ENCODE measurements at places on chromosomes 5 and 9. TPM values are rescaled to one million over a fixed set of nuclear protein-coding genes. Genes with fewer than 3 reads are reported as not detected.

DNA sequence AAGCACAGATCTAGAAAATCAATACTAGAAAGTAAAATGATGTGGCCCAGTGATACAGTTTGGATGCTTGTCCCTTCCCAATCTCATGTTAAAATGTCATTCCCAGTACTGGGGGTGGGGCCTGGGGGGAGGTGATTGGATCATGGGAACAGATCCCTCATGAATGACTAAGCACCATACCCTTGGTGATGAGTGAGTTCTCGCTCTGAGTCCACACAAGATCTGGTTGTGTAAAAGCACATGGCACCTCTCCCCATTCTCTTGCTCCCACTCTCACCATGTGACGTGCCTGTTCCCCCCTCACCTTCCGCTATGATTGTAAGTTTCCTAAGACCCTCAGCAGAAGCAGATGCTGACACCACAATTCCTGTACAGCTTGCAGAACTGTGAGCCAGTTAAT is 234.2 kb upstream of the CDH6 start:
- no peak for DNase-seq

SLC36A2 gene
- not detected for total RNA-seq

STK10 gene
- total RNA-seq = 18.9 TPM

GRCh38 chr5:16406023-16406422 is 59.6 kb downstream of the ZNF622 start:
- DNase-seq = no peak

CARTPT gene
- total RNA-seq = 7.4 TPM

- no peak for DNase-seq
Measured at GRCh38 chr5:98921947-98922505, 6.8 kb downstream of the CHD1 start.

ANKDD1B gene
- not detected for total RNA-seq

PTPA gene
- total RNA-seq = 57.7 TPM

GRCh38 chr5:135706474-135706873 is 127.7 kb upstream of the CXCL14 start:
- DNase-seq = no peak

DNA sequence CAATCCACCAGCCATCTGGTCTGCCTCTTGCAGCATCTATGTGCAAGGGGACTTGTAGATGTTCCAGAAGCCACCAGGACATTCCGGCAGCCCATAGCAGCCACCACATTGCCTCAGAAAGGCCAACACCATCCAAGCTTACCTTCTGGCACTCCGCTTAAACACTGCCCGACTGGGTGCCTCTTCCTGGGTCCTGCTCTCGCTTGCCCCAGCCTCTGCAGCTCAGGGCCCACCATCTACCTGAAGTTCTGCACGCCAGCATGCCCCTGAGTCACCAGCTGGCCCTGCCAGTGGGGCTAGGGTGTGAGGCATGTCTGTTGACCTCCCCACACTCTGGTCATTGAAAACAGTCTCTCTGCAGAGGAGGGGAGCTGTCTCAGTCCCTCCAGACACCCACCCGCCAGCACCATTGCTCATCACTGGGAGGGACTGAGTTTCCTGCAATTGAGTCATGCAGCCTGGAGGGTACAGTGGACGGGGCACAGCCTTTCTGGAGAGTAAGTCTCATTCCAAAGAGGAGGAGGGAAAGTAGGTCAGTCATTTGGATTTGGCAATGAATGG is 16.9 kb upstream of the COL5A1 start:
- no peak for DNase-seq

- DNase-seq = no peak
Measured at GRCh38 chr5:73640861-73641320, 14.9 kb downstream of the ARHGEF28 start.

DOCK2 gene
- total RNA-seq = 12.3 TPM

CHSY3 gene
- total RNA-seq = 1.2 TPM

GRCh38 chr5:2658447-2658846 is 93.0 kb downstream of the IRX2 start:
- DNase-seq = no peak

GRCh38 chr5:52063186-52063585 is 679.9 kb downstream of the ISL1 start:
- no peak for DNase-seq

DNA sequence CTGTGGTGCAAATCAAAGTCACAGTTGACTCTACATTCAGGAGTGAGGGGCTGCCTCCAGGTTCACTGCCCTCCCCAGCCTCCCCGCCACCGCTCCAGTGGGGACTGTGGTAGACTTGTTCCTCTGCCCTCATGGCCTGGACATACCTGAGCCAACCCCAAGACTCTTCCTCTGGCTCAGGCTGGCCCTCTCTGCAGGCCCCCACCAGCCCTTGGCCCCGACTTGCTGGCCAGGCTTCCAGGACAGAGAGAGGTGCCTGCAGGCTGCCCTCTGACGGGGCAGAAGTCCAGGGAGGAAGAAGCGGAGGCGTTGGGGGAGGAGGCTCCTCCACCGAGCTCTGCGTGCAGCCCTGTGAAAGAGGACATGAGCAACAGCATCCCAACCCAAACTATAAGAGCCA is 2.8 kb upstream of the SARDH start:
- DNase-seq = no peak

DNA sequence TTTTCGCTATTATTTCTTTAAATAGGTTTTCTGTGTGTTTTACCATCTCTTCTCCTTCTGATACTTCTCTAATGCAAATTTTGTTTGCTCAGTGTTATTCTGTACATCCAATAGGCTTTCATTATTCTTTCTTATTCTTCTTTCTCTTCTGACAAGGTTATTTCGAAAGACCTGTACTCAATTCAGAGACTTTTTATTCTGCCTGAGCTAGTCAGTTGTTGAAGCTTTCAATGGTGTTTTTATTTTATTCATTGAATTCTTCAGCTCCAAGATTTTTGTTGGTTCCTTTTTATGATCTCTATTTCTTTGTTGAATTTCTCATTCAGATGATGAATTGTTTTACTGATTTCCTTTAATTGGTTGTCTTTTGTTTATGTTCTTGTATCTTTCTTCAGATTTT is 706.2 kb downstream of the NR2F1-AS1 start:
- no peak for DNase-seq

DNA sequence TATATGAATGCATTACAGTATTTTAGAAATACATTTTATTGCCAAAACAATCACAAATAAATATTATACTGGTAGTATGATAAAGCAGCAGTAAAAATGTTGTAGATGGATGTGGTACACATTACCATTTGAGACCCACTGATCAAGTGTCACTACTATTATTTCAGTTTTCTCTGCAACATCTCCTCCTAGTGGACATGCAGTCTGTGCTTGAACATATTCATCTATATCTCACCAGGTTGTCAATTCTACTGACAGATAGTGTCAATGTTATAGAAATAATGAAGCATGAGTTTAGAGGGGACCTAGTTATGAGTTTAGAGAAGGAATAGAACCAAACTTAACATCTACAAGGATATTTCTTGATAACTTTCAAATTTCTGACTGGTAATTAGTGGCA is 39.2 kb upstream of the ELOVL7 start:
- DNase-seq = no peak

DNA sequence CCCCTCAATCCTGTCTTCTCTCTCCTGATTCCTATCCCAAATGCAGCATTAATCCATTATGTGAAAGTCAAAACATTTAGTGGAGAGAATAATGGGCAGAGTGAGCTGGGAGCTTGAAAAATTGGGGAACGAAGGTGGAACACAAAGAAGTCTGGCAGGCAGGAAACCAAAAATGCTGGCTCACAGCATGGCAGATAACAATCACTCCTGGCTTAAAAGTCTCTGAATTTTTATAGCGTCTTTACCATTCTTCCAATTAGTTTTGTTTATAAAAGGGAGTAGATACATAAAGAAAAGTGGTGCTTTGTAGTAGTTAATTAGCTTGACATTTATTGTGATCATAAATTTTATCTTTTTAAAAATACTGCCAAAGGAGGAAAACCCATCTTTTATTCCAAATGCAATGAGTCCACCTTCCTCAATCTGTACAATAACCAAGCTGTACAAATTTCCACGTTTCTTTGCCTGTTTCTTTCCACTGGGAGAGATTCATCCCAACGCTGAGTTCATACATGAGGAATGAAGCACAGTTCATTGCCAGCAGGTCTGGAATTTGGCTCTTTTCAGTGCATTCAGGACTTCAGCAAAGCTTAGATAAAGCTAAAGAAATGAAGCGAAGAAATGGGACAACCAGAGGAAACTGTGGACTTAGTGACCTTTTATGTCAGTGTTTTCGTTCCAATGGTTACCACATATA is 174.7 kb downstream of the HMHB1 start:
- no peak for DNase-seq

ACSL6 gene
- total RNA-seq = 2.6 TPM

- DNase-seq = no peak
Measured at GRCh38 chr9:14546693-14547092, 146.5 kb downstream of the ZDHHC21 start.

SLC34A3 gene
- not detected for total RNA-seq

FOXD4L3 gene
- not detected for total RNA-seq

DNA sequence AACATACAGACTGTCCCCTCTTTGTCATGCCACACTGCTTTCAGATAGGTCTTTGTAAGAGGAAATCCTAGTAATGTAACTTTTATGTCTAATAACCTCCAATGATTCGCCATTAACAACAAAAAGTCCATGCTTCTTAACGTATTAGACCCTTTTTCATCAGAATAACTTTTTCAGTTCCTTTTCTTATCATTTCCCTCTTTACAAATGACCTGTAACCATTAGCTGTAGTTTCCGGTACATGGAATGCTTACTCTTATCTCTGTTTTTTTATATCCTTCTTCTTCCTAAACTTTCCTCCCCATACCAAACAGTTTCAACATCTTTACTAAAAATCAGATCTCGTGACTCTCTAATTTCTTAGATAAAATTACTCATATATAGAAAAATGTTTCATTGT is 268.9 kb upstream of the TYRP1 start:
- DNase-seq = no peak

DNA sequence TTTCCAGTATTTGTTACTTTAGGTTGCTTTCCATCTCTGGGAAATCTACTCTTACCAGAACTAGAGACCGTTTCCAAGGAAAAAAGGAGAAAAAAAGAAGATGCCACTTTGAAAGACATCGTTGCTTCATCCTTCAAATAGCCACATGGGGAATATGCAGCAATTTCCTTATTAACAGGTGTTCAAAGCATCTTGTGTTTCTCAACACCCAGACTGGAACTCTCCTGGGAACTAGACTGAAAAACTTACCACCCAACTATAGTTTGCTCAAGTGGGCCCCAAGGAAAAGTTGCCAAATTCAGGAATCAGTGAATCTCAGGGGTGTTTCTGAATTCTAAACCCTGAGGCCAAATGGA is 80.0 kb upstream of the JAK2 start:
- DNase-seq = no peak

DNA sequence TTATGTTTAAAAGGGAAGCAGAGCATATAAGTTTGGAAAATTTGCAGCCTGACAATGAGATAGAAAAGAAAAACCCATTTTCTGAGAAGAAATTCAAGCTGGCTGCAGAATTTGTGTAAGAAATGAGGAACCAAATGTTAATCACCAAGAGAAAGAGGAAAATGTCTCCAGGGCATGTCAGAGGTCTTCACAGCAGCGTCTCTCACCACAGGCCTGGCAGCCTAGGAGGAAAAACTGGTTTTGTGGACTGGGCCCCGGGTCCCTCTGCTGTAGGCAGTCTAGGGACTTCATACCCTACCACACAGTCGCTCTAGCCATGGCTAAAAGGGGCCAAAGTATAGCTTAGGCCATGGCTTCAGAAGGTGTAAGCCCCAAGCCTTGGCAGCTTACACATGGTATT is 32.1 kb upstream of the HSD17B4 start:
- no peak for DNase-seq

- no peak for DNase-seq
Measured at GRCh38 chr5:35668794-35669193, 51.1 kb downstream of the SPEF2 start.

HACD4 gene
- 25.0 TPM for total RNA-seq

DNA sequence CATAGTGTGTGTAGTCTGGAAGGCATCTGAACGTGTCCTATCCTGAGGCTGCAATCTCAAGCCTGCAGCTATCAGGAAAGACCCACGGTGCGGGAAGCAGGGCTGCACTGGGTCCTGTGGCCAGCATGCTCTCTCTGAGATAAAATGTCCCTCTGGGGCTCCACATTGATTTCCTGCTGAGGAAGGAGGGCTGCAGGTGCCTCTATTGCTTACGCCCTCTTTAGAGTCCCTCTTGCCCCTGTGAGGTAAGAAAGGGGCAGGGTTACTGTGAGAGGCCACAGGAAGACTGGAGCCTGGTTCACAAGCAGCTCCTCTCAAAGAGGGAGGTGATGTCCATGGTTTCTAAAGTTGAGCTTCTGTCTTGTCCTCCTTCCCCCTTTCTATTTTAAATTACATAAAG is 299.9 kb upstream of the RFX3 start:
- DNase-seq = no peak

GRCh38 chr5:26802944-26803343 is 235.4 kb downstream of the CDH9 start:
- DNase-seq = no peak

KCNV2 gene
- total RNA-seq = not detected

PHYHD1 gene
- total RNA-seq = 10.4 TPM

DNA sequence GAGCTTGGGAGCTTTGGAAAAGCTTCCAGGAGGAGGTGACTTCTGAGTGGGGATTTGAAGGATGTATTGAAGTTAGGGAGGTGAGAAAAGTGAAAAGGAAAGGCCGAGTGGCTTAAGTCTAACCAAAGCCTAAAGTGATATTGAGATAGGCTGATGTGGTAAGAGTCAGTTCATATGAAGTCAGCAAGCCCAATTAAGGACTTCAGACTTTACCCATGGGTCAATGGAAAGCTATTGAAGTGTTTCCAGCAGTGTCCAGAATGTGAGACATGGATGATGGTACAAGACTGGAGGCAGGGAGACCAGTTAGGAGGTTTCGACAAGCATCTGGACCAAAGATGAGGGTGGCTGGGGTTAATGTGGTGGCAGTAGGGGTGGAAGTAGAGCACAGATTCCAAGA is 134.3 kb upstream of the WWC1 start:
- DNase-seq = no peak

SPATA31E1 gene
- total RNA-seq = not detected

- no peak for DNase-seq
Measured at GRCh38 chr9:4630836-4631235, 31.3 kb upstream of the PLPP6 start.

DMGDH gene
- 3.3 TPM for total RNA-seq

DNA sequence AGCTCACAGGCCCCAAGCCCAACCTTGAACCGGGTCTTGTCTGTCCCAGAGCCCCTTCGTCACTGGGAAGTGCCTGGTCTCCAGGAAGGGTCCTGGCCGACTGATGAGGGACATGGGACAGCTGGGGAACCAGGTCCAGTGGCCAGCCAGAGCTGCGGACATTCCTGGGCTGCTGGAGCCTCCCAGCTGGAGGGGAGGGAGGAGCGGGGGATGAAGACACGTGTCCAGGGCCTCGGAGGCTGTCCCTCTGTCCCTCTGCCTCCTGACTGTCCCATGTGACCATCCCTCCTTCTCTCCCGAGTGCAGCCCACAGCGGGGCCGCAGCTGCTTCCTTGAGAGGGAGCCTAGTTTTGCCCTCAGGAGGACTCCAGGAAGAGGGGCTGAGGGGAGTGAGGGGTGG is 41.7 kb upstream of the UBAC1 start:
- DNase-seq = no peak

GRCh38 chr9:70220216-70220615 is 38.6 kb upstream of the SMC5 start:
- no peak for DNase-seq

DNA sequence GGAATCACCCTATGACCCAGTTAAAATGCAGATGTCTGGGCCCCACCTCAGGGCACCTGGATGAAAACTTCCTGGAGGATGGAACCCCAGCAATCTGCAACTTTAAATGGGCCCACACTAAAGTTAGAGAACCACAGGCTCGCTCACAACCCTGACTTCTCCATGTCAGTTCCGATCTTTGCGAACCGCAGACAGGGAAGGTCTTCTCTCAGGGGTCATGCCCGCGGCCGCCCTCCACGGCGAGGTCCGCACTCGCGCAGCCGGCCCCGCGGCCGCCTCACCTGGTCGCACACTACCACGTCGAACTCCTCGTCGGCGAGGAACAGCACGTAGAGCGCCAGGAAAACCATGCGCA is 499 bp downstream of the ALG2 start:
- no peak for DNase-seq

Data from esophagus muscularis mucosa (tissue), 4 donors.